ENCODE measurements at places on chromosomes 2 and 18.

DNA sequence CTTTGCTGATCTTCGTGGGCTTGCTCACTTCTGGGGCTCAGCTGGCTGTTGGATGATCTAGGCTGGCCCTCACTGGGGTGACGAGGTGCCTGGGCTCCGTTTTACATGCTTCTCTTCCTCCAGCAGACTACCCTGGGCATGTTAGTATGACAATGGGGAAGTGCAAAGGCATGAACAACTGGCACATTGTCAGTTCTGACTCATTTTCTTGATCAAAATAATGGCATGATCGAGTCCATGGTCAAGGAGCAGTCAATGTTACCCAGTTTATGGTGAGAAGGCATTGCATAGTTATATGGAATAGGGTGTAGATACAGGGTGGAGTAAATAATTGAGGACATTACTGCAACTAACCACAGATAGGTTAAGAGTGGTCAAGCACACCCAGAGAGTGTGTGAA is 10.0 kb upstream of the UPP2 start:
- DNase-seq: no peak

DNA sequence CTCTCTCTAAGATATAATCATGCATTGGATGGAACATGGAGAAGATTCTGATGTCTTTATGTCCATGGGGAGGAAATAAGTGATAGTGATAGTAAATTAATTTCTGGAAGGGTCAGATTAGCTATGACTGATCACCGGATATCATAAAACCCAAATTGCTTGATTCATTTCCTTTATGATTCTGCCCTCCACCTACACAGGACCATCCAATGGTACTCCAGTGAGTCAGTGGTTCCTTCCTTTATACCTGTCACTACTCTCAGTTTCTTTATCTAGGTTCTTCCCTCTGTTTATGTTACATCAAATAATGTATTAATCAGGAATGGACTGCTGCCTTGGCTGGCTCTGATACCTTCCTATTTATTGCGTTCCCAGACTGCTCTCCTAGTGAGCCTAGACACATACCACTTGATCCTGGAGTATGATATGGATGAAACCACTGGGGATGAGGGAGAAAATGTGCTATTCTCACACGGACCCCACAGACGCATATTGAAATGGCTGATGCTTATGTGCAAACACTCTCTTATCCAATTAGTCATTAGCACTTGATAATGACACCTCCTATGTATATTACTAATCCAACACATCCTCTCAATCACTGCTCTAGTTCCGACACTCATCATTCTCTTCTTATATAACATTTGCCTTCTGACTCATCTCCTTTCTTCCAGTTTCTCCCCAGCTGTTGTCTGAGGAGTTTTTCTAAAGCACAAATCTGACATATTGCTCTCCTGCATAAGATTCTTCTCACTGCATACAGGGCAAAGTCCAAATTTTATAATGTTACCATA is 315.6 kb downstream of the INSIG2 start:
- DNase-seq: no peak

DNA sequence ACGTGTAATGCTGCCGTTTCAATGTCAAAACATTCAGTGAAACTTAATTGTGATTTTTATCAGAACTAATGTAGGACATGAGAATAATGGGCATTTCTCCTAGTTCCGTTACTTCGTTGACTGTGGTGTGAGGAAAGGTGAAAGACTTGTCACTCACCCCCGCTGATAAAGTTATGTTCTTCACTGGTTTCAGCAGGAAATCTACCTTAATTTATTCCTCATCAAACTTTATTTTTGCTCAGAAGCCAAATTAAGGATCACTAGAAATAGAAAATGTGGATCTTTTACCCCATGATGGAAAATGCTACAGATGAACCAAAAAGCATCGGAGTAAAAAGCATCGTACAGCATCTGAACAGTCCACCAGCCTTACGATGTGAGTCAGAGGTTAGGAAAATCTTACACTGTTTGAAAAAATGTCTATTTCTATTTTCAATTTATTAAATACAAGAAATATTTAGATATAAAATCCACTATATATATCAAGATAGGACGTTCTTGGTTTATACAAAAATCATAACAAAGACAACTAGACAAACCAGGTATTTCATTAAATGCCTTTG is 1.0 kb upstream of the ROCK1 start:
- DNase-seq: no peak

DNA sequence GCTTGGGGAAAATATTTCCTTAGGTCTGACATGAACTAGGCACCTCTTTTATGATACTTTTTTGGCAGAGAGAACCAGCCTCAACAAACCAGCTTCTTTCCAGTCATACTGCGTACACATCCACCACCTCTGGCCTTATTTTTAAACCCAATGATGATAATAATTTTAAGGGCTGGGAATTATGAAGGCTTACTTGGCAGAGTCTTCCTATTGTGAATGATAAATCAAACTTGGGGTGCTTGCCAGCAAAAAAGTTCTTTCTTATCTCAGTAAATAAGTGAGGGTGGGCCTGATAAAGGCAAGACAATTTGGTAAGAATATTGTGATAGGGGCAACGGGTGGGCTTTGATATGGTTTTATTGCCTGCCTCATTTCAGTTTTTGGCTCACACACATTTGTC is 1230.2 kb upstream of the ZEB2 start:
- no peak for DNase-seq

DNA sequence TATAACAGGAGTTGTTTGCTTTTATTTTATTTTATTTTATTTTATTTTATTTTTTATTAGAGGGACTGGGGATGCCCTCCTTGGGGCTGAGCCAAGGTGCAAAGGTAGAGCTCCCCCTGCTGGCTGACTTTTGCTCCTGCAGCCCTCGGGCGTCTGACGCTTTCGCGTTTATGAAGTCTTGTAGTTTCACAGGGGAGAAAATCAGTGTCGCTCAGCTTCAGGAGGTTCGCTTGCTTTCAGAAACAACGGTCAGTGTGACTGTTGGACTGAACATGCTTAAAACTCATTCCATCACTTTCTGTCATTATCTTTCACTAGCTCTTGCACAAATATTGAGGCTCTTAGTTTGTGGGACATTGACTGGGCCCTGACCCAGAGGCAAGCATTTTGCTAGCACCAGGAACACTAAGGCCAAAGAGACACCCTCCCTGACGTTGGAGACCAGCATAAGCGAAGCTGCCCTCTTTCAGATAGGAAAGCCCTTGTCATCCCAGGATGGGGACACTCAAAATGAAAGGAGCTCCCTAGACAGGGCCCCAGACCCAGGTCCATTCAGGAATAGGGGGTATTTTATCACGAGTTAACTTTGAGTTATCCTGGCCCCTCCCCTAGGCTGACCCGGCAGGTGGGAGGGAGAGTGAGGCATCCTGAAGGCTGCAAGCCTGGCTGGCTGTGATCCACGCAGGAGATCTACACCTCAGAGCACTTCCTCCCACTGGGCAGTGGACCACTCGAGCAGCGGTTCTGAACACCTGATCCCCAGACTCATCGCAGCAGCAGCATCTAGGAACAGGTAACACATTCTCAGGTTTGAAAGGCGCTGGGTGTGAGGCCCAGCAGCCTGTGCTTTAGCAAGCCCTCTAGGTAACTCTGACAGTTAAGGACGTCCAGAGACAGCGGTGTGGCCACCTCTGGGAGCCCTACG is 34.4 kb downstream of the LGALSL start:
- DNase-seq: no peak

Measured in caudate nucleus (tissue), 63 donors.